Mesenteric fat pad (tissue), 1 donor: ENCODE measurements at places on chromosomes 12 and 14. TPM values are rescaled to one million over a fixed set of nuclear protein-coding genes. Genes with fewer than 3 reads are reported as not detected.

The PRB2 gene
- total RNA-seq: not detected

The A2M gene
- 996 TPM for total RNA-seq

The NTF3 gene
- 0.84 TPM for total RNA-seq

The OR4E2 gene
- not detected for total RNA-seq

The MYH6 gene
- not detected for total RNA-seq

The RNASE1 gene
- total RNA-seq: 641 TPM

The FGD4 gene
- 41.6 TPM for total RNA-seq

The GPR65 gene
- 3.4 TPM for total RNA-seq

The C14orf39 gene
- total RNA-seq: 0.10 TPM

The HSPB8 gene
- total RNA-seq: 66.4 TPM

The SERPINA1 gene
- 41.6 TPM for total RNA-seq

The SLC7A8 gene
- 33.4 TPM for total RNA-seq

The TTC9 gene
- total RNA-seq: 0.51 TPM

The GAS2L3 gene
- total RNA-seq: 10.0 TPM

The TSHR gene
- 0.39 TPM for total RNA-seq

The POTEM gene
- not detected for total RNA-seq

The APPL2 gene
- 55.1 TPM for total RNA-seq

The HCAR2 gene
- 33.6 TPM for total RNA-seq

The PIANP gene
- total RNA-seq: 0.16 TPM

The KRT5 gene
- total RNA-seq: 3.0 TPM

The PPHLN1 gene
- 39.6 TPM for total RNA-seq

The SLC17A8 gene
- total RNA-seq: not detected
